Hindlimb muscle (tissue), 1 donor: ENCODE measurements at places on chromosomes 2 and 18. TPM values are rescaled to one million over a fixed set of nuclear protein-coding genes. Genes with fewer than 3 reads are reported as not detected.

Gene UXS1
- 30.0 TPM for polyA plus RNA-seq

Gene MYCN
- polyA plus RNA-seq: 6.3 TPM

Gene FAM124B
- 7.0 TPM for polyA plus RNA-seq

Gene IL1A
- polyA plus RNA-seq: not detected

Gene SDC1
- polyA plus RNA-seq: 6.8 TPM

Gene OSR1
- 13.7 TPM for polyA plus RNA-seq

Gene SLC19A3
- 0.67 TPM for polyA plus RNA-seq

Gene GRHL1
- 1.9 TPM for polyA plus RNA-seq

Gene GALNT5
- polyA plus RNA-seq: 1.7 TPM

Gene LINC00305
- polyA plus RNA-seq: not detected

Gene M1AP
- 0.27 TPM for polyA plus RNA-seq

Gene STPG4
- polyA plus RNA-seq: not detected

Gene SPP2
- polyA plus RNA-seq: not detected

Gene HOXD9
- polyA plus RNA-seq: 10.5 TPM

Gene AMER3
- polyA plus RNA-seq: not detected

Gene KCNG2
- 0.86 TPM for polyA plus RNA-seq

Gene CDKL4
- 0.32 TPM for polyA plus RNA-seq

Gene BMP10
- polyA plus RNA-seq: not detected

Gene SERPINB10
- polyA plus RNA-seq: 0.15 TPM

Gene DTNA
- polyA plus RNA-seq: 94.7 TPM

Gene ANKRD29
- polyA plus RNA-seq: 5.1 TPM

Gene SERPINB2
- polyA plus RNA-seq: 0.85 TPM

Gene CNGA3
- 0.57 TPM for polyA plus RNA-seq

Gene GALR1
- 0.09 TPM for polyA plus RNA-seq

Gene APOB
- 0.06 TPM for polyA plus RNA-seq

Gene XRCC5
- 146 TPM for polyA plus RNA-seq

Gene KHK
- 1.5 TPM for polyA plus RNA-seq

Gene ZC3H6
- polyA plus RNA-seq: 7.1 TPM

Gene CHRNA1
- polyA plus RNA-seq: 128 TPM

Gene NDC80
- 8.9 TPM for polyA plus RNA-seq

Gene PLEKHH2
- polyA plus RNA-seq: 5.6 TPM
